ENCODE measurements at places on chromosomes 1 and 21.

- no peak for DNase-seq
Observed at GRCh38 chr1:226681652-226682493, 57.2 kb downstream of the ITPKB start.

DNA sequence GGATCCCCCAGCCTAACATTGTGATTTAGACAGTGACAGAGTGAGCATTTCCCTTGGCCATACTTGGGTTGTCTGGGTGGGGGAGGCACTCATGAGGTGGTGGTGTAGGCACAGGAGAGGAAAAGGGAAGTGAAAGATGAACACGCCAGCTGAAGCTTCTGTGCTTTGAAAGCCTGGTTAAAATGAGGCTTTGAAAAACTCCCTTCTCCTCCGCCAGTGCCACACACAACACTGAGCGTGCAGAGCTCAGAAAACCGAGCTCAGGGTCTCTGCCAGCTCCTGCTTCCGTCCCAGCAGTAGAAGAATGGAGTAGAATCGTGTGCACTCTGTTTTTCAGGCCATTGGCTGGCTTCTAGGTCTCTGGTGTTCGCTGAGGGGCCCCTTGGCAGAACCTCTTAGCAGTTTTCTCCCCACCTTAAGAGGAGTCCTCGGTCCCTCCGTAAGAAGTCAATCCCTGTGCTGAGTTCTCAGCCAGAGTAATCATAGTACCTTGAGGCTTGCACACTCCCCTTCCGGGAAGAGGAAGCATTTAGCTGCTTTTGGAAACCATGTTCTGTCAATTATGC lies 12.9 kb downstream of the PLEKHM2 start:
- DNase-seq = no peak

- no peak for DNase-seq
Observed at GRCh38 chr1:177190308-177190970, 19.7 kb downstream of the BRINP2 start.

DNA sequence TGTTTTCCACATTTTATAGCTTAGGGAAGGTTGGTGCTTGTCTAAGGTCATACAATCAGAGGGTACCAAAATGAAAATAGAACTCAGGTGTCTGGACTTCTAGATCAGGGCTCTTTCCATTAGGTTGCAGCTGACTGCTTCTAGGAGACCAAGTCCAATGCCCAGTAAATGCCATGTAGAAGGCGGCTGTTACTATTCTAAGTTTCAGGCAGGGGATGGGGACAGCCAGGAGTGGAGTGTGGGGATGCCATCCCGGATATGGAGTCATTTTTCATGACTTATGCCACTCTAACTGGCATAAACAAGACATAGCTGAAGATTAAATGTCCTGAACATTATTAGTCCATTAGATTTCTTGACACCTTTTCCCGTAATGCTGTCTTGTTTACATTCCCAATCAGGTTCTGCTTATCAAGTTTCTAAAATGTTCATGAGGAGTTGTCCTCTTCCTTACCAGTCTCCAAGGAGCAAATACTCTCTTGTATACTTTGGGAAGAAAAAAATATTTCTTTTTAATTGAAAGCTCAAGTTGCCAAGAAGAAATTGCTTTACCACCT lies 31.5 kb downstream of the XCL1 start:
- no peak for DNase-seq

- no peak for DNase-seq
Observed at GRCh38 chr1:16077406-16078245, 4.2 kb upstream of the FAM131C start.

DNA sequence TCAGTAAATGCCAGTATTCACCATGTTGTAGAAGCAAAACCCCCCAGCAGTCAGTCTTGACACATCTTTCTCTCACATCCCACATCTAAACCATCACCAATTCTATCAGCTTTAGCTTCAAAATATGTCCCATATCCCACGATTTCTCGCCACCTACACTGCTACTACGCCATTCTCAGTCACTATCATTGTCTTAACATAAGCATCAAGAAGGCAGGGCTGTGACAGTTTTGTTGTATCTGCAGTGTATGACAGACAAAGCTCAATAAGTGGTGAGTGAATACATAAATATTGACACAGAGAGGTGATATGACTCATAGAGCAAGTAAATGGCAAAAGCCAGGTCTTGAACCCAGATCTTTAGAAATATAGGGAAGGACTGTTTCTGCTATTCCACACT lies 59.9 kb downstream of the JAK1 start:
- peak; percentile 3 for DNase-seq

DNA sequence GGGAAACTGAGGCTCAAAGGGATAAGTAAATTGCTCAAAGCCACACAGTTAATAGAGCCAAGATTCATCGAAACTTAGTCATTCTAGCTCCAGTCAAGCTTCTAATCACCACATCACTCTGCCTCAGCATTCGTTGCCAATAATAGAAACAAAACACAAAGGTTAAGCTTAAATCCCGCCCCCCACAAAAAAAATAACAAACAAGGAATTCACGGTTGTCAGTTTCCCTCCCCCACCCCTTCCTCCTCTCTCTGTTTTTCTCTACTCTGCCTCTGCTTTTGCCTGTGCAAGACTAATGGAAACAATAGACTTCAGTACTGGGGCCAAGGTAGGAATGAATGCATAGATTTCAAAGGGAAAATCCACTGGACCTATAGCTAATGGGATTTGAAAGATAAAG lies 70.7 kb upstream of the ZNF644 start:
- peak; percentile 29 for DNase-seq

DNA sequence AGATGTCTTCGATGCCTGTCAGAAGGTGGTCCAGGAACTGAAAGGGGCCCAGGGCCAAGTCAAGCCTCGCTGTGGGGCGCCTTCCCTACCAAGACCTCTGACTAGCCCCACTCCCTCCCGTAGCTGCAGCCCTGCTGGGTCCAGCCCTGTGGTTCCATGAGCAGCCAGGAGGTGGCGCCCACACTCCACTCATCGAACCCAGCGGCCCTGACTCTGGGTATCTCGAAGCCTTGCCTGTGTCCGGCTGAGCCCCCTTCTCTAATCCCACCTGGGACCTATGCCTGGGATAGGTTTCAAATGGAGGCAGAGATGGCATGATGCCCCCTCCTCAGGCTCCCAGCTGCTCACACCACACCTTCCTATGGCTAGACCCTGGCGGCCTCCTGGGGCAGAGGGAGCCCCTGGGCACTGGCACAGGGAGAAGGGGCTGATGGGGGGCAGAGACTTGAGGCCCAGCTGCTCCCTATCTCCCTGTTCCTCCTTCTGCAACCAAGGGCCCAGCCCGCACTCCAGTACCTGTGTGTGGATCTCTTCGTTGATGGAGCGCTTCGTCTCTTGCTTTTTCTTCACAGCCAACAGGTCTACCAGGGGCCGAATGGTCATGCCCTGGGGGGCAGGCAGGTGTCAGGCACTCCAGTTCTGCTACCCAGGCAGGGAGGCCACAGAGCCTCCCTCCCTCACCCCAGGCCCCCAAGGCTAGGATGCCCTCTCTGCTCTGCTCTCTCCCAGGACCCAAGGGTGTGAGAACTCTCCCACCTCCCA lies 52.0 kb downstream of the SLC9A1 start:
- DNase-seq = peak; percentile 67

DNA sequence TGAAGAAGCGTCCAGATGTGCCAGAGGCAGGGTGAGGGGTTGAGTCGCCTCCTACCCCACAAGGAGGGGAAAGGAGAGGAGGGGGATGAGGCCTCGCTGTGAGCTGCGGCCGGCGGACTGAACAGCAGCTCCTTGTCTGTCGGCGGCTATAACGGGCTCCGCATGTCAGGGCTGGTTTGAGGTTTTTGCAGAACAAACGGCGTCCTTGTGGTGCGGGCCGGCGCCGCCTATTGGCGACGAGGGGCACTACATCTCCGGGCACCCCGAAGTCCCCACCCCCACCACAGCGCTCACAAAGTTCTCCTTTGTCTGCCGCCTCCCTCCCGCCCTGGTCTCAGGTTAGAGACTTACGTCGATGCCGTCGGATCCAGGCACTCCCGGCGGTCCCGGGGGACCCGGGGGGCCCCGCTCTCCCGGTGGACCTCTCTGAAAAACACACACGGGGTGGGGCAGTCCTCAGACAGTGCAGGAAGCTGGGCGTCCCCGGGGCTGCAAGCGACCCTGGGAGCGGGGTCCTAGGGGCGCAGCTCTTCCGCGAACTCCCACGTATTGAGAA lies 1.8 kb downstream of the COL9A2 start:
- DNase-seq = peak; percentile 60

DNA sequence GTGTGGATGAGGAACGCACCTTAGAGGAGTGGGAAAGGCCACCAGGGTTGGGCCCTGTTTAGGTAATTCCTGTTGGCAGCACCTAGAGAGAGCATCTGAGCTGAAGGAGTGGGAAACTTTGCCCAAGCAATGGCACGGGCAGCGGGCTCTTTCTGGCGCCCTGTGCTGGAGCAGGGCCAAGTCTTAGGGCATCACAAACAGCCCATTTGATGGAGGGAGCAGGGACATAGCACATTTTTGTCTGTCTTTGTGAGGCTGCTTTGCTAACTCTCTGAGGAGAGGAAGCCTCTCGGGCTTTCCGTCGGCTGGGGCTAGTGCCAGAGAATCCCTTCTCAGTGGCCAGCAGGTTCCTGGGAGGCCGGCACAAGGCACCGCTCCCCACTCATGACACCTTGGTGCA lies 22.5 kb upstream of the CNTN2 start:
- no peak for DNase-seq

- DNase-seq = no peak
Observed at GRCh38 chr1:18537386-18538306, 56.9 kb downstream of the KLHDC7A start.

GRCh38 chr1:85449356-85449755 lies 15.6 kb downstream of the DDAH1 start:
- DNase-seq = no peak

DNA sequence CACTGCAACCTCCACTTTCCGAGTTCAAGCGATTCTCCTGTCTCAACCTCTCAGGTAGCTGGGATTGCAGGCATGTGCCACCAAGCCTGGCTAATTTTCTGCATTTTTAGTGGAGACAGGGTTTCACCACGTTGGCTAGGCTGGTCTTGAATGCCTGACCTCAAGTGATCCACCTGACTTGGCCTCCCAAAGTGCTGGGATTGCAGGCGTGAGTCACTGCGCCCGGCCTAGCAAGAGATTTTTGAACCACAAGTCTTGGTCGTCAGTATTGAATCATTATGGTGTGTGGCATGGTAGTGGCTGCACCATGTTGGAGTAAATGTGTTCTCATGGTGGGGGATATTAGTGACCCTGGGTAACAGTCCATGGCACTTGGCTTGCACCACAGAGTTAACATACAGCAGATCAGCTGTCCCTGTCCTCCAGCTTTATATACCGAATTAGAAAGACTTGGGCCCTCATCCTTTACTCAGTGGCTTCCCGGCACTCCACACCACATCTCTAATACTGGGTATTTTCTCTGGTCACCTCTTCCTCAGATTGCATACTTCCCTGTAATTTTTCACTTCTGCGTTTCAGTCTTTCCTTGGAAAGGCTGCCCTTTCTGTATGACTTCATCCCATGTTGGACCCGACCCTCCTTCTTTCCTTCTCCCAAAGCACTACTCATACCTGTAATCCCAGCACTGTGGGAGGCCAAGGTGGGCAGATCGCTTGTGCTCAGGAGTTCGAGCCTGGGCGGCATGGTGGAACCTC lies 25.1 kb downstream of the AK4 start:
- peak; percentile 32 for DNase-seq

DNA sequence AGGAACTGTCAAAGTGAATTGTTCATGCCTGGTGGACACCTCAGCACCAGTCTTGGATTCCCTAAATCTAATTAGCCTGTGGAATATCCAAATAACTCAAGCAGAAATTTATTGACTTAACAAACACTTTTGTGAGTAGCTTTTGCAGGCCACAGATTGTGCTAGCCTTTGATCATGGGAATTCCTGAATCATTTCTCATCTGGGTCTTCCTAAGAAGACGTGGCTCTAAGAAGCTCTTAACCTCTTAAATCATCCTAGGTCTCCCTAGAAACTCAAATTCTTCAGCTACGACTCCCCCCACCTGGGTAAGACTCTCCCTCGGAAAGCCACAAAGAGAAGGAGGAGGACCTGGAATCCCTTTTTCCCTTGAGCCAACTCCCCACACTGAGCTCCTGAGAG lies 53.8 kb upstream of the PSEN2 start:
- DNase-seq = peak; percentile 87

DNA sequence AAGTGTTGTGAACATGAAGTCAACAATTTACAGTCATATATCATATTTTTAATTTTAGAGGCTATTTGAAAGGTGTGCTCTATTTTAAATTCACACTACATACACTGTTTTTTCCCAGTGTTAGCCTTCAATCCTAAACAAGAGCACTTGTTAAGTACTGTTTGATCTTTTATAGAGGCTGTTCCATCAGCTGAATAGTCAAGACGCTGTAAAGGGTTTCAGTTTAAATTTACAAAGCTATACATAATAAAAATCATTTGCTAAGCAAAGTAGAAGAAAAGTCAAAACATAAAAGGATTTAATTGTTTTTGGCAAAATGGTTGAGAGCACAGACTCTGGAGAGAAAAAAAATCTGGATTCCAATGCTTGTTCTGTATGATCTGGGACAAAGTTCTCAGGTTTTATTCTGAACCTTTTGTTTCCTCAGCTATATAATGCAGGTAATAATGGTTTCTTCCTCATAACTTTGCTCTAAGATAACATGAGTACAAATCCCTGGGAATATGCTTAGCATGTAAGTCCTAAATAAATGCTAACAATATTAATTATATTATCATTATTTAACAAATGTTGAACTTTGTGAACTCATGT lies 44.3 kb downstream of the RBM11 start:
- no peak for DNase-seq

GRCh38 chr1:97909266-97909665 lies 11.6 kb downstream of the DPYD start:
- DNase-seq = no peak

- DNase-seq = no peak
Observed at GRCh38 chr21:37542512-37542911, 175.9 kb downstream of the DYRK1A start.

DNA sequence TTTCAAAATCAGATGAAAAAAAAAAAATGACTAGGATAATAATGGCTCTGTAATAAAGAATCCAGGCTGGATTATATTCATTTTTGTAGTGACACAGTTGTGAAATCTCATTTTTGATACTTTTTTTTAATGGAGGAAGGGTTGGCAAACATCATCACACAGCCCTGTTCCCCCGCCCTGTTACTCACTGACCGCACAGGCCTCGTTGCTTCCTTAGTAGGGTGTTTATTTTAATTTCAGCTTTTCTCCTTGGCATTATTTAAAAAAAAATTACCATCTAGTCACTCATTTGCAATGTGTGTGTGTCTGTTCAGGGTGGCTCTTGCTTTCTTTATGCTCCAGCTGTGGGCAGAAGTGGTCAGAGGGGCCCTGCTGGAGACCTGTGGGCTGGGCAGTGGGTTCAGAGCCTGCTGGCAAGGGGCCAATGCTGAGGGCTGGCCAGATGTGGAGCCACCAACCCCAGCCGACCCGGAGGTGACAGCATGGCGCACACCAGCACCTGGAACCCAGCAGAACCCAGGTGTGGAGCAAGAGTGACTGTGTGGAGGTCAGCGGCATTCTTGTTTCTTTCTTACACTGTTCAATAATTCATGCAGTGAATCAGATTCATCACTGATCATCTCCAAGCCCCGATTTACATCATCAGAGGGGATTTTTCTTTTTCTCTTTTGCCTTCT lies 44.6 kb downstream of the ZSCAN20 start:
- DNase-seq = peak; percentile 12
